ENCODE measurements at places on chromosomes 2 and 18.

- H3K27ac ChIP-seq, result no peak overlapping the region
- no peaks in the 10 kb centered on the region for H3K27me3 ChIP-seq
- DNase-seq, result no peak
Observed at GRCh38 chr2:44120428-44120827, 48.2 kb upstream of the PPM1B start.

- no peak overlapping the region for H3K4me3 ChIP-seq
- no peaks in the 10 kb centered on the region for H3K4me1 ChIP-seq
- H3K36me3 ChIP-seq, result no peaks in the 10 kb centered on the region
- no peak for DNase-seq
Observed at GRCh38 chr2:166984797-166985196, 96.5 kb downstream of the XIRP2 start.

DNA sequence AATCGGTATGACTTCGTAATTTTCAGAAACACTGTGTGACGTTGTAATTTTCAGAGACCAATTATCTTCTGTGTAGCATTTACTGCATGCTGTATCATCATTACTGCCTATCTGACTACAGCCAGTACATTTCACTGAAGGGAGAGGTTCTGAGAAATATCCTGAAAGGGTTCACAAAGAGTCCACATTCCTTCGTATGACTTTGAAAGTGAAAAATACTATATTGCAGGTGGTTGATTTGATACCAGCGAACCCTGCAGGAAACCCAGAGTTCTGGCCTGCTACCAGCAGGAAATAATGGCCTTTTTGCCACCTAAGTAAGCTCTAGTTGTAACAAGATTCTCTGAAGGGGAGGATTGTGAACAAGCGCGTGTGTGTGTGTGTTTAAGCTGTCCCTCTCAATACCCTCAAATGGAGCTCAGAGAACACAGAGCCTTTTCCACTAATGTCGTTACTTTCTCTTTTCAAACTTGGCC lies 155.5 kb downstream of the ARHGAP28 start:
- peak overlapping the region; percentile 25 for H3K27ac ChIP-seq
- no peaks in the 10 kb centered on the region for H3K36me3 ChIP-seq
- H3K4me1 ChIP-seq, result no peaks in the 10 kb centered on the region
- DNase-seq, result peak; percentile 19

- no peaks in the 10 kb centered on the region for H3K27me3 ChIP-seq
- no peaks in the 10 kb centered on the region for H3K36me3 ChIP-seq
- no peak overlapping the region for H3K27ac ChIP-seq
- no peaks in the 10 kb centered on the region for H3K4me1 ChIP-seq
- H3K4me3 ChIP-seq, result no peak overlapping the region
Observed at GRCh38 chr2:178275600-178275999, 81.3 kb downstream of the OSBPL6 start.

DNA sequence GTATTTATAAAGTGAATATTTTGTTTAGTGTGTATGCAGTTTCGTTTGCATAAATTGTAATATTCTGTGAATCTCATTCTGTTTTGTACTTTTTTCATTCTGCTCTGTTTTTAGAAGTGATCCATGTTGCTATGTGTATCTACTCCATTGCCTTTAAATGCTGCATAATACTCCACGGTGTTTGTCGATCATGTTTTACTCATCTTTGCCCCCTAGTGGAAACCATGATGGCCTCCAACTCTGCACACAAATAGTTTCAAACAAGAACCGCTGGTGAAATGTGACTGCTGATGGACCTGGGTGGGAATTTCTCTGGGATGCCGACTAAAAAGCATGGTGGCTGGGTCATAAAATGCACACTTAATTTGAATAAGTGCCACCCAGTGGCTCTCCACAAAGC lies 32.0 kb upstream of the SKOR2 start:
- peaks cover 19% of the 10 kb centered on the region for H3K27me3 ChIP-seq
- H3K4me3 ChIP-seq, result no peak overlapping the region
- peak; percentile 50 for DNase-seq
- H3K4me1 ChIP-seq, result peaks cover 4% of the 10 kb centered on the region
- H3K27ac ChIP-seq, result no peak overlapping the region

GRCh38 chr2:11574176-11575046 lies 40.6 kb downstream of the GREB1 start:
- no peak for DNase-seq
- no peak overlapping the region for H3K4me3 ChIP-seq
- peaks cover 12% of the 10 kb centered on the region for H3K36me3 ChIP-seq
- H3K27ac ChIP-seq, result no peak overlapping the region

DNA sequence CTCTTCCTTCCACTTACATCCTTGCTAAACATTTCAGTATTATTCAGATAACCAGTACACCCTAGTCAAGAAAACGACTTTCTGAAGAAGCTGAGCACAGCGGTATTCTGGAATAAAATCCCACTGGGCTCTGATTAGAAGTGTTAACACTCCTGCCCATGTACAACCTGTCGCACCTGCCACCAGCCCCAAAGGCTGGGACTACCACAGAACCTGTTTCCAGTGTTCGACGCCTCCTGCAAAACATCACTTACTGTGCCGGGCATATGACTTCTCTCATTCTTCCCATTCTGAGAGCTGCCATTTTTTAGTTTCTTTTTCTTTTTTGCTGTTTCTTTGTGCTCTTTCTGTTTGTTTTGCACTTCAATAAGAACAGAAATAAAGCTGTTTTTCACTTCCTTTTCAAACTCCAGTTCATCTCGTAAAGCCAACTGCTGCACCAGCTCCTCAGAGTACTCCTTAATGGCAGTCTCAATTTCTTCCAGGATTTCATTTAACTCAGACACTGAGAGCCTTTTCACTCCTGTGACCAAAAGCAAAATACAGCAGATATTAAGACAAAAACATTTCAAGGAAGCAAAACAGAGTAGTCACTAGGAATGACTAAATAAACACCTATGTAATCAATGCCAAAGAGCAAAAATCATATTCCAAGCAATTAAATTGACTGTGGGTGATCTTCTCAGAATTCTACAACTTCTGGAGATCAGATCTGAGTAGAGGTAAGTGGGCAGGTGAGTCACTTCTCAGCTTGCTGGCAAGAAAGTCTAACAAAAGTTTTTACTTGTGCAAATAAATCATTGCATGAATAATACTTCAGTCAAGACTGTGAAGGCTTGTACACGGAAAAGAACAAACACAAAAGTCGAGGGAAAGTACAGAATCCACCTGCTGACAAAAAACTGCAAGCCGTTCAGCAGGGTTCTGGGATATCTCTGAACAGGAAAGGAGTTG lies 19.3 kb downstream of the FEZ2 start:
- H3K4me1 ChIP-seq, result no peaks in the 10 kb centered on the region
- no peak overlapping the region for H3K27ac ChIP-seq
- peaks cover 13% of the 10 kb centered on the region for H3K36me3 ChIP-seq
- DNase-seq, result no peak
- no peak overlapping the region for H3K4me3 ChIP-seq
- no peaks in the 10 kb centered on the region for H3K27me3 ChIP-seq

- H3K36me3 ChIP-seq, result no peaks in the 10 kb centered on the region
- H3K27me3 ChIP-seq, result no peaks in the 10 kb centered on the region
- peak overlapping the region; percentile 25 for H3K27ac ChIP-seq
- H3K4me1 ChIP-seq, result no peaks in the 10 kb centered on the region
- no peak for DNase-seq
- no peak overlapping the region for H3K4me3 ChIP-seq
Observed at GRCh38 chr2:37449761-37450296, 105.4 kb downstream of the QPCT start.

DNA sequence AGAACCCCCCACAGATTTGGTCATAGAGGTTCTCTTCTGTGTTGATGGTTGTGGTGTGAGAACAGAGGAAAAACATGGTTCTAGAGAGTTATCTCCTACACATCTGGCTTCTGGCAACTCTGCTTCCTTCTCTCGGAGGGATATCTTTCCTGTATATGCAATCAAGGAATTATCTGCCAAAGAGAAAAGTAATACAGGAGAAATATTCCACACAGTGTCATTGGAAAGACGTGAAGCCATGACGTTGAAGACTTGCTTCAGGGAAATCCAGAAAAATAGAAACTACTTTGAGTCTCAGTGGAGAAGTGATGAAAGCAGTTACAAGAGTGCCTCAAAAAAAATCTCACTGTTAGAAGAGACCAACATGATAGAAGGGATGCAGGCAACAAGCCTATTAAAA lies 78.5 kb downstream of the RAB31 start:
- no peak for DNase-seq
- no peaks in the 10 kb centered on the region for H3K4me1 ChIP-seq
- H3K27ac ChIP-seq, result no peak overlapping the region
- H3K4me3 ChIP-seq, result no peak overlapping the region

DNA sequence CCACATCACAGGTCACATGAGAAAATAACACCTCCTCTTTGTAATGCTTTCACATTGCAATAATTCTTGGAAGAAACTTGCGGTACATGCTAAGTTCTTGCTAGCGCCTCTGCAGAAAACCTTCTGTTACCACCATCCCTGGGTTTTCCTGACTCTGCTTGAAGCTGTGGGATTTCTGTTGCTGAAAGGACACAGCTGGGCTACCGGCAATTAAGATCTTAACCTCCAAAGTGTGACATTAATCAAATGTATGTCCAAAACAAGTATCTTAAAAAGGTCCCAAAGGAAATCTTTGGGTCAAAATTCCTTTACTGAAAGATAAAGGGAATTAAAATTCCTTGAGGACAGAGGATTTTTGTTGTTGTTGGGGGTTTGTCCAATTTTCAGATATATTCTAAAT lies 7.5 kb downstream of the CCBE1 start:
- H3K4me1 ChIP-seq, result peaks cover 4% of the 10 kb centered on the region
- DNase-seq, result no peak
- peaks cover 3% of the 10 kb centered on the region for H3K27me3 ChIP-seq
- H3K27ac ChIP-seq, result no peak overlapping the region

DNA sequence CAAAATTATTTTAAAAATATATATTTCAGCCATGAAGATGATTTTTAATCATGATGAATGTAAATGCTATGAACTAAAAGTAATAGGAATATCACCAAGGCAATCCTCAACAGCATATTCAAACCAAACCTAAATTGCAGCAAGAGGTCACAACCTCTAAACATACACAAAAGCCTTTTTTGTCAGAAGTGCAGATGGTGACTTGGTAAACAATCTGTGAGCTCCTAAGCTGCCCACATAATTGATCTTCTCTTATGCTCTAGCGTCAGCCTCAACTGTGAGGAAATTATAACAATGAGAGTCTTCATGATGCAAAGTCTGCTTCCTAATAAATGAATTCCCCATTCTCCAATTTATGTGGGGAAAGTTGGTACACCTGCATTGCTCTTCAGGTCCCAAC lies 113.2 kb downstream of the TSN start:
- peaks cover 7% of the 10 kb centered on the region for H3K4me1 ChIP-seq
- no peaks in the 10 kb centered on the region for H3K36me3 ChIP-seq
- no peak overlapping the region for H3K27ac ChIP-seq
- no peak for DNase-seq
- no peak overlapping the region for H3K4me3 ChIP-seq

DNA sequence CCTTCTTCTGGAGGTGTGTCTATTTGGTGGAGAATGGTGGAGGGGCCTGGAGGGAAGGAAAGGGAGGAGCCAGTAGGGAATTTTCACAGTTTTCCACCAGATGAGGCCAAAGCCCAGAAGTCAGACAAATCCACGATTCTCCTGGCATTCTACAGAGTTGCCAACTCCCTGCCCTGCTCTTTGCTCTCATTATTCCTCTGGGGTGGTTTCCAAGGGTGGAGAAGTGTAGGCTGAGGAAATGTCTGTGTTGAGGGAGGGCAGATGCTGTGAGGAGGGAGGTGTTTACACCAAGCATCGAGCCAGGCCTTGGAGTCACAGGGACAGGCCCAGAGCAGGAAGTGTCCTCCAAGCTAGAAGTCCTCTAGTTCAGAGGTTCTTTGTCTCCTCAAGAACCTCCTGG lies 124.1 kb upstream of the LGALSL start:
- peaks cover 24% of the 10 kb centered on the region for H3K4me1 ChIP-seq
- no peak overlapping the region for H3K27ac ChIP-seq
- H3K36me3 ChIP-seq, result no peaks in the 10 kb centered on the region
- H3K27me3 ChIP-seq, result no peaks in the 10 kb centered on the region
- peak; percentile 27 for DNase-seq

DNA sequence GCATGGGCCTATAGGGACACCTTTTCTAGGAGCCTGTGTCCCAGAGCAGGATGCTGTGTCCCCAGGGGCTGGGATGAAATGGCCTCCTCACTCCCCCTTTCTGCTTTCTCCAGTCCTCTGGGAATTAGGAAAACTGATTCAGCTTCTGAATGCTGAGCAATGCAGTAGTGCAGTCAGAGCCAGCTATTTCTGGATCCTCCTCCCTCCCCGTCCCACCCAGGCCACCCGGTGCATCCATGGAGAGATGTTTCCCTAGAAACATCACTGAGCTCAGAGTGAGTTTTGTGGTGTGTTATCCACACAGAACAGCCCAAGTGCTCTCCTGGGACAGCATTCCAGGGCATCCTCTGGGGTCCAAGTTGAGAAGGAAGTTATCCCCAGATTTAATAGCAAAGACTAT lies 125.5 kb downstream of the LOXHD1 start:
- no peak overlapping the region for H3K27ac ChIP-seq
- no peaks in the 10 kb centered on the region for H3K27me3 ChIP-seq
- no peaks in the 10 kb centered on the region for H3K4me1 ChIP-seq
- H3K36me3 ChIP-seq, result no peaks in the 10 kb centered on the region
- H3K4me3 ChIP-seq, result no peak overlapping the region

- no peak for DNase-seq
- H3K27me3 ChIP-seq, result no peaks in the 10 kb centered on the region
- no peak overlapping the region for H3K27ac ChIP-seq
Observed at GRCh38 chr2:233832414-233832813, 21.9 kb downstream of the HJURP start.

DNA sequence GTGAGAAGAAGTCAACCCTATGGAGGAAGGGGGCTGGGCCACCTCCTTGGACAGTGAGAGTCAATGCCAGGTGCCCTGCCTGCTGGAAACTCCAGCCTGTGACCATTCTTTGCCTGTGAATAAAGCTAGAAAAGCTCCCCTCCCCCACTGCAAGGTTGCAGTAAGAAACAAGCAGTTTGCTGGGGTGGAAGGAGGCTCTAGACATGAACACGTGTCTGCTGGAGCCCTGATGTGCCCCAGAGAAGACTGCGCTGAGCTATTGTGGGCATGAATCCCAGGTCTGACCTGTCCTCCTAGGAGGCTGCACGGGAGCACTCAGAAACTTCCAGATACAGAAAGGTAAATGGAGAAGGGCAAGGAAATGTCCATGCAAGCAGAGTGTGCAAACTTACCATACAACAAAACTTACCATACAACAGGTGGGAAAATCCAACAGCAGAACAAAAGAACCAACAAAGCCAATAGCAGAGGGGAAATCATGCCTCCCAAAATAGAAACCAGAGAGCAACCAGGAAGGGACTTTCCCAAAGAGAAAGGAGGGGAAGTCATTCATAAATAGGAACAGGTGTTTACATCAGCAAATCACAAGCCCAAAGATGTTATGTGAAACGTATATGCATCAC lies 278.7 kb downstream of the BCL2 start:
- H3K4me1 ChIP-seq, result no peaks in the 10 kb centered on the region
- no peak overlapping the region for H3K27ac ChIP-seq
- no peak for DNase-seq
- H3K27me3 ChIP-seq, result no peaks in the 10 kb centered on the region
- H3K36me3 ChIP-seq, result no peaks in the 10 kb centered on the region
